Endodermal cell (in vitro differentiated cells): ENCODE measurements at places on chromosomes 7 and 10.

DNA sequence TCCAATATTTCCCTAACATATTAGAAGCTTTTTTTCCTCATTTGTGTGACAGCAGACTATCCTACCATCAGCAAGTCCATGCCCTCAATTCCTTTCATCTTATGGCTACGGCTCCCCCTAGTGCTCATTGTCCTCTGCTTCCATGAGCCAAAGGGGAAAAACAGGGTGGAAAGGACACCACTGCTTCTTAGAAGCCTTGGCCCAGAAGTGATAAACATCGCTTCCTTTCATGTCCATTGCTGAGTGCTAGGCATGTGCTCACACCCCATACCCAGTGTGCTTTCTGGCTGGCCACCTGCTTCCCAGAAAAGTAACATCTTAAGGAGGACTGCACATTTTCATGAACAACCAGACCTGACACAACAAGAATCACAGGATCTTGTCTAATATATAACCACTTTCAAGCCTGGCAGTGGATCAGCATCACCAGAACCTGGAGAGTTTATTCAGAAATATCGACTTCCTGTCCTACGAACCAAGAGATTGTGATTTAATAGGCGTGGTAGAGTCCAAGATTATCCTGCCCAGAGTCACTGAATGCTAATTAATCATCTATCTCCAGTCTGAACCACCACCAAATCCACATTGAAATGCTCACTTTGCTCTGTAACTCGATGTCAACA, 650.5 kb upstream of the SORCS1 start:
- DNase-seq = peak; percentile 90

GRCh38 chr10:78859769-78860168, 209.0 kb upstream of the ZMIZ1 start:
- DNase-seq = no peak

GRCh38 chr7:113790025-113790424, 128.8 kb downstream of the PPP1R3A start:
- no peak for DNase-seq

DNA sequence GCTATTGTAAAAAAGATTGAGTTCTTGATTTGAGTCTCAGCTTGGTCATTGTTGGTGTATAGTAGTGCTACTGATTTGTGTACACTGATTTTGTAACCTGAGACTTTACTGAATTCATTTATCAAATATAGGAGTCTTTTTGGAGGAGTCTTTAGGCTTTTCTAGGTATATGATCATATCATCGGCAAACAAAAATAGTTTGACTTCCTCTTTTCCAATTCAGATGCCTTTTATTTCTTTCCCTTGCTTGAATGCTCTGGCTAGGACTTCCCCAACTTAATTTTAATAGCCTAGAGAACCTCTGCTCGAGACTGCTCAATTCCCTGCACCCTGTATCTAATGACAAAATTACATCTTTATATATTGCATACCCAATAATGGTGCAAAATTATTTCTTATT, 154.4 kb downstream of the CCDC7 start:
- DNase-seq = no peak

DNA sequence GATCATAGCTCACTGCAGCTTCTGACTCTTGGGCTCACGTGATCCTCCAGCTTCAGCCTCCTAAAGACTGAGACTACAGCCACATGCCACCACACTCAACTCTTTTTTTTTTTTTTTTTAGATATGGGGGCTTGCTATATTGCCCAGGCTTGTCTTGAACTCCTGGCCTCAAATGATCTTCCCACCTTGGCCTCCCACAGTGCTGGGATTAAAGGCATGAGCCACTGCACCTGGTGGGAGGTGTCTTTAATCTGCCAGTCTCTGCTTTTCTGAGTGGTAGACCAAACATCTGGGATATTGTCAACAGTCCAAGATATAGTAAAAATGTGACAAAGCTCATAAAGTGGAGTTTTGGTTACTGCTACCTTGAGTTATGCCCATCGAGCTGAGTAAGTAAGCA, 104.9 kb upstream of the FOXP2 start:
- DNase-seq = no peak

DNA sequence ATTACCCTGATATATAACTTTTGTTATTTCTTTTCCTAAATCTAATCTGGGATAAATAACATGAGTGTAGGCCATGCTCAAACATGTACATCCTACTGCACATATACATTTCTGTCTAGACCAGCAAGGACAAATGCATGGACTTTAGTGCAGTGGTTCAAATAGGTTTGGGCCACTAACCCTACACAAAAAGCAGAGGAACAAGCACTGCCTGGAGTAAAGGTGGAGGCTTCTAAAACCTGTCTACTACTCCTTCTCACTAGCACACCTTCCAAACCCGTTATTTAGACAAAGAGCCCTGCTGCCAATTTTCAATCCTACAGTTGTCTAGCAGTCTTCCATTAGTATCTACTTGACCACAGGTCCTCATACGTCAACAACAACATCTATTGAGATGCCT, 34.8 kb downstream of the SGCE start:
- DNase-seq = no peak

GRCh38 chr10:12348870-12349628, at the start of gene CAMK1D:
Gene CAMK1D (plus strand): TSS chr10:12349547.
- peak; percentile 93 for DNase-seq

GRCh38 chr10:76543655-76544054, 1094.0 kb downstream of the KCNMA1 start:
- no peak for DNase-seq

DNA sequence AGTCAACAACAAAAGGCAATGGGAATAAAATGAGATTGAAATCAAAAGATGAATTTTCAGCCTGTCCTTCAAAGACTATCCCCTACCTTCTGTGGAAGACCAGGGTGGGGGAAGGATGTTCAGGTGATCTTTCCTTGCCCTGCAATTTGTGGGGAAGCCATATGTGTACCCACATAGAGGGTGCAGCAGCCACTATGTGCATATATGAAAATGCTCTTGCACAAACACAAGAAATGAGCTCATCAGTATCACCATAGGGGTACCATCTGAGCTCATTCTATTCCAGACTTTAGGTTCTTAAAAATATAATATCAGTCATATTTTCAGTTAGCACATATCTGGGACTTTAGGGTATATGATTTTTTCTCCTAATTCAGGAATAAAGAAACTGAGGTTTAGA, 17.7 kb downstream of the GIMAP5 start:
- DNase-seq = no peak

DNA sequence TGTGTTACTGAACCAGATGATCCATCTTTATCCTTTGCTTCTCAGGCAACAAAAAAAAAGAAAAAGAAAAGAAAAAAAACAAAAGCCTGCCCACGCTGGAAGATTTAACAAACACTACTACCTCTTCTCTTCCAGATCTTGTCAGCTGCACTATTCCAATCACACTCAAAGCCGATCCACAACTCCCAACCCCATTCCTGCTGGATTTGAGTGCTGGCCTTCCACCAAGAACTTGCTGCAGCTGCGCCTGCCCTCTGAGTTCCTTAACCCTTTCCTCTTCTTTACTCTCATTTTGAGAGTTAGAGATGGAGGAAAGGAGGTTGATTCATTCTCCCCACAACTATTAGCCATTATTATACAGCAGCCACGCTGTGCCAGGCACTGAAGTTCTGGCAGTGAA, 16.0 kb upstream of the ITGA8 start:
- no peak for DNase-seq
